ENCODE measurements at places on chromosomes 7 and 10.

DNA sequence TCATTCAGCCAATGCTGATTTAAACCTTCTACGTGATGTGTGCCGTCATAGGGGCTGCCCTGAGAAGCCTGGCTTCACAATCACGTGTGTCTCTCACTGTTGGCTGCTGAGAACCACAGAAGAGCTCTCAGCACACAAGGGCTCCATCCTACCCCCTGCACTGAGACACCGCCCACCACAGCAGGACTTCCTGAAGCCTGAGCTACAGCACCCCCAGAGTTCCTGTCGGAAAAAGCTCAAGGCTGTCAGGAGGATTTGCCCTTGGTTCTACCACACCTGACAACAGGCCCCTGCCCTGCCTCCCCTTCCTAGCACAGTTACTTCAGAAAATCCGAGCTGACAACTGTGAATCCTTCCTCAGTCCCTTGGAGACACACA is 191.9 kb downstream of the MAD1L1 start:
- DNase-seq: no peak

- no peak for DNase-seq
Observed at GRCh38 chr10:110455446-110455845, 42.3 kb upstream of the DUSP5 start.

DNA sequence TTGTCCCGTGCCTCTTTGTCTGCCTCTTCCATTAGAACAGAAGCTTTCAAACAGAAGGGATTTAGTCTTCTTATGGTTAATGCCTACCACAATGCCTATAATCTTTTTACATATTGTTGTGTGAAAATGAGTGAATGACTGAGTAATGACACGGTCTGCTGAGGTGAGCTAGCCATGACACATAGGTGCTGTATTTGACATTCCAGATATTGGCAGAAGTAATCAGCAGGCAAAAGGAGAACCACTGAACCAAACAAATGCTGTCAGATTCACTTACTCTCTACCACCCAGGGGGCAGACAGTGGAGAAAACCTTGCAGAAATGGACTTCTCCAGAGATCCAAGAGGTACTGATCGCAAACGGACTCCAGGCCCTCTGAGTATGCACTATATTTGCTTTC is 377.2 kb upstream of the VWC2 start:
- DNase-seq: no peak

- no peak for DNase-seq
Observed at GRCh38 chr7:113464096-113464855, 345.9 kb upstream of the SMIM30 start.

- DNase-seq: no peak
Observed at GRCh38 chr10:8725343-8725742, 670.9 kb downstream of the GATA3 start.

All from astrocyte of the spinal cord (primary cell).